ENCODE measurements at places on chromosomes 6 and 20.

- no peak for DNase-seq
Measured at GRCh38 chr6:63492476-63492875, 79.8 kb upstream of the LOC128125822 start.

DNA sequence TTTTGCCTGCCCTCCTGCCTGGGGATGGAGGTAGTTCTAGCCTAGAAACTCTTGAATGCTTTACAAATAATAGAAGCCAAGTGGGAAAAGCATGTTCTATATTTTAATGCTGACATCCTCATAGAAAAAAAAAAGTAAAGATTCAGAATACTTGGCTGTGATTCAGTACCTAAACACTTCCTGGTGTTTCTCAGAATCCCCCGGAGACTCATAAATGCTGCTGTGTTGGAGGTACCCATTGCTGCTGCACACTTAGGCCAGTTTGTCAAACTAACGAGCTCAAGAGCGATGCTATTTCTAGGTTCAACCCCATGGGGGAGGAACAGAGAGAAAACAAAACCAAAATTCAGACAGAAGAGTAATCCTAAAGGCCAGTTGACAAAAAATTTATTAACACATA is 38.8 kb upstream of the ZFP64 start:
- DNase-seq: no peak

- peak; percentile 40 for DNase-seq
Measured at GRCh38 chr6:44221291-44221960, 2.0 kb upstream of the SLC29A1 start.

GRCh38 chr6:42017021-42017643 is 33.2 kb upstream of the TAF8 start:
- DNase-seq: no peak

GRCh38 chr6:116511424-116512110 is at the start of gene CALHM5:
Gene CALHM5, plus strand, starts transcription at chr6:116511639. Its CDS starts 58 bp downstream, at chr6:116511697.
- DNase-seq: no peak

DNA sequence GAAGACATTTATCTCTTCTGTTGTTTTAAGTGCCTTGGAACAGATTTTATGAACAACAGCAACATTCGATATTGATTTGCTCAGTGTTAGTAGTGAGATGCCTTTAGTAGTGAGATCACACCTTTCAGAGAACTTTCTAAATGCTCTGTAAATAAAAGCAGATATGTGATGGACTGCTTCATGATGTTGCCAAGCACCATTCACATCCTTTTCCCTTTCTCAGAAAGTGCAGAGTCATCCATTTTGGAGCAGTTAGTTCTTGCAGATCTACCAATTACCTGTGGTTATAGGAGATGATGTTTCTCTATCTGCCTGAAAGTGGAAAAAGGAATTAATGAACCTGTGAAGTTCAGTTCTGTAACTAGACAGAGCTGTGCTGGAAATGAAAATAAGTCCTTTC is 27.0 kb downstream of the CBFA2T2 start:
- DNase-seq: no peak

DNA sequence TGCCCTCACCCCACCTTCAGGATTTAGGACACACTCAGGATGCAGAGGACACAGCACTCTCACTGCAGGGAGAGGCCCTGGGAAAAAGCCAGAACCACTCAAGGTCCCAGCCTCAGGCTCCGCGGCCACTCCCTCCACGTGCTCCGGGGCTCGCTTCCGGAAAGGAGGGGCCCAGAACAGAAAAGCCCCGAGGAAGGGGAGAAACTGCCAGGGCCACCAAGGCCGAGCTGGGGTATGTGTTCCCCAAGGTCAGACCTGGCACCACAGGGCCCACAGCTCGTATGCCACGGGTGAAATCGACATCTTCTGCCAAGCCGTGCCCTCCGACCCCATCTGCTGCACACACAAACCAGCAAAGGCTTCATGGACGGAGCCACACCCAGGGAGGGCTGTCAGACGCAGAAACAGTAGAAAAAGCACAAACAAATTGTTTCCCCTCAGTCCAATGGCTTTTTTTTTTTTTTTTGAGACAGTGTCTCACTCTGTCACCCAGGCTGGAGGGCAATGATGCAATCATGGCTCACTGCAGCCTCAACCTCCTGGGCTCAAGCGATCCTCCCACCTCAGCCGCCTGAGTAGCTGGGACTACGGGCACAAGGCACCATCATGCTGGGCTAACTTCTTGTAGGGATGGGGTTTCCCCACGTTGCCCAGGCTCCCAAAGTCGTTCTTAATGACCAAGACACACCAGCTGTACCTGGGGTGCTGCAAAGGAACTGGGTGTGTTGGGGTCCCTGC is 33.4 kb downstream of the SLC2A4RG start:
- DNase-seq: no peak

- peak; percentile 26 for DNase-seq
Measured at GRCh38 chr6:84220809-84221409, 6.5 kb downstream of the CEP162 start.

DNA sequence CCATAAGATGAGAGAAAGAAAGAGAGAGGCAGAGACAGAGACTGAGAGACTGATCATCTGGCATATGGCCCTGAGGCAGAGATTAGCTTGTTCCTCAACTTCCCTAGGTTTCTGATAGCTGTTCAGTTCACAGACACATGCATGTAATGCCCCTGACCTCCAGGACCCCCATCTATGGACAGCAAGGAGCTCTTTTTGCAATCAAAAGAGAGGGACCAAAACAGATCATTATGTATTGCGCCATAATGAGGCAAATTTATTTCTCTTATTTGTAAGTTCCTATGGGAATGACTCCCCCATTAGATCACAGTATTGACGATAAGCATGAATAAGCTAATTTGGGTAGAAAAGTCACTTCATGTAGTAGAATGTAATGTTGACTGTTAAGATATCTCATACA is 25.6 kb downstream of the KCNQ5 start:
- no peak for DNase-seq

GRCh38 chr6:56914798-56915658 is 39.9 kb upstream of the BEND6 start:
- peak; percentile 73 for DNase-seq

- DNase-seq: no peak
Measured at GRCh38 chr6:112310439-112311125, 36.5 kb upstream of the RFPL4B start.

DNA sequence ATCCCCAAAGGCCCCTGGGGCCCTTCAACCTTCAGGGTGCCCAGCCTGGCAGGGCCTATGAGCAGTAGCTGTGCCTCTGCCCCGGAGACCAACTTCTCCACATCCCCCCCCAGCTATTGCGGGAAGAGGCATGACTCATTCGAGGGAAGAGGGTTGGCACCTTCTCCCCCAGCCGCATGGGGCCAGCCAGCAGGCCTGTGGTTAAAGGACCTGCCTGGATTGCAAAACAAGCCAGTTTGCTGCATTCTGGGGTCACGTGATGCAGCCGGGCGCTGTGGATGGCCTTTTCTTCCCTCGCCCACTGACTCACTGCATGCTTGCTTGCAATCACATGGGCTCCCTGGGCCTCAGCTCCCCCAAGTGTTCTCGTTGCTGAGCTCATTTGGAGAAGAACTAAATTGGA is 182.5 kb downstream of the MAFB start:
- peak; percentile 59 for DNase-seq

GRCh38 chr6:43310624-43311023 is 2.0 kb upstream of the CRIP3 start:
- no peak for DNase-seq

DNA sequence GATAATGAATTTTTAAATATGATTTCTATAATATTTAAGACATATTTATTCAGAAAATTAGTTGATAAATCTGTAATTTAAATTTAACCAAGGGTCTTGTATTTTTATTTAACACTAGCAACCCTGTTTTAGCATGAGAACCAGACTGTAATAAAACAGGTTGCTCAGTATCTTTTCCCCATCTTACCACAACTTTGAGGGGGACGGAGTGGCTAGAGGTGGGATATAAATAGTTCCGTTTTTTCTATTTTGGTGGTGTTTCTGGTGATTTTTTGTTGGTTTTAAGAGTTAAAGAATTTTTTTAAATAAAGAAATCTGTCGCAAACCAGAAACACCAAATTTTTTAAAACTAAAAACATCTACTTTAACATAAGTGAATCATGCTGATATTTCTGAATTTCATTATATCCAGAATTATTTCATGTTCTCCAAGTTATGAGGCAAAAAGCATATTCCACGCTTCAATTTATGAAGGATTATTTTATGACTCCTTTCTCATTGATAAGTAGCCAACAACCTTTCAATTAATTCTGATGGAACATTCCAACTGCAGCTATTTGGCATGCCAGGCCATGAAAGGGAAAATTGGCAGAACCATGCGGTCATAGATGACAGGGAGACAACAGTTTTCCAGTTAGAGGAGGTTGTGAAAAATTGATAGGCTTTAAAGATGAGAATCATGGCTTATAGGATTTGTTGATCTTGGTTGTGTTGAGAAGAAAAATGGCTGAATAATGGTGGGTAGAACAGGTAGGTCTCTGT is 151.9 kb upstream of the CARMIL1 start:
- DNase-seq: no peak

- no peak for DNase-seq
Measured at GRCh38 chr20:46056027-46056833, 27.2 kb downstream of the SLC12A5 start.

DNA sequence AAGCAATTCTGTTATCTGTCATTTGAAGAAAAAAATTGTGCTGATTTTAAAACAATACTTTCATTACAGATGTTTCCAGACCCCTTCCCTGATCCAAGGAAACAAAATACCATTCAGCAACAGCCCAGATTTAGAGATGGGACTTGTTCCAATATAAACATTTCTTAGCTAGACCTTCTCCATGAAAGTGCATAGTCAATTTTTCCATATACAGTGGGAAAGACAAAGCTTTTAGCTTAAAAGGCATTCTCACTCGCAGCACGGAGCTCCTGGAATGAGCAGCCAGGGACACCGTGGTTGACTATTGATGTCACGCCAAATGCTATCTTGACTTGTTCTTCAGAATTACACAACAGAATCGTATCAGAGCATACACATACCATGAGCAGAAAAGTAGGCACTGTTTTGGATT is 21.5 kb downstream of the LAMA4 start:
- no peak for DNase-seq

DNA sequence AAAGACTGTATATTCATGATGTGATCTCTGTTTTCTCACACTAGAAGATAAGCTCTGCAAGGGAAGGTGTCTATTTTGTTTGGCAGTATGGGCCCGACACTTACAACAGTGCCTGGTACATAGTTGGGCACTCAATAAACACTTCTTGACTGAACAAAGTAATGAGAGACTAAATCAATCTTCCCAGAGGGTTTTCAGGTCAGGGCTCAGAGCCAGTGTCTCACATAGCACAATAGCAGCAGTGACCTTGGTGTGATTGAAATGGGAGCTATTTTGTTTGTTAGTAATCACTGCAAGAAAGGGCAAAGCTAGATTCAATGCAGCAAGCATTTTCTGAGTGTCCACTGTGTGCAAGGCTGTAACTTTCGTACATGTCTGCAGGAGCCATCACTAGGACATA is 26.4 kb upstream of the GCM1 start:
- DNase-seq: no peak

GRCh38 chr20:57088436-57088835 is 178.0 kb downstream of the BMP7 start:
- no peak for DNase-seq

DNA sequence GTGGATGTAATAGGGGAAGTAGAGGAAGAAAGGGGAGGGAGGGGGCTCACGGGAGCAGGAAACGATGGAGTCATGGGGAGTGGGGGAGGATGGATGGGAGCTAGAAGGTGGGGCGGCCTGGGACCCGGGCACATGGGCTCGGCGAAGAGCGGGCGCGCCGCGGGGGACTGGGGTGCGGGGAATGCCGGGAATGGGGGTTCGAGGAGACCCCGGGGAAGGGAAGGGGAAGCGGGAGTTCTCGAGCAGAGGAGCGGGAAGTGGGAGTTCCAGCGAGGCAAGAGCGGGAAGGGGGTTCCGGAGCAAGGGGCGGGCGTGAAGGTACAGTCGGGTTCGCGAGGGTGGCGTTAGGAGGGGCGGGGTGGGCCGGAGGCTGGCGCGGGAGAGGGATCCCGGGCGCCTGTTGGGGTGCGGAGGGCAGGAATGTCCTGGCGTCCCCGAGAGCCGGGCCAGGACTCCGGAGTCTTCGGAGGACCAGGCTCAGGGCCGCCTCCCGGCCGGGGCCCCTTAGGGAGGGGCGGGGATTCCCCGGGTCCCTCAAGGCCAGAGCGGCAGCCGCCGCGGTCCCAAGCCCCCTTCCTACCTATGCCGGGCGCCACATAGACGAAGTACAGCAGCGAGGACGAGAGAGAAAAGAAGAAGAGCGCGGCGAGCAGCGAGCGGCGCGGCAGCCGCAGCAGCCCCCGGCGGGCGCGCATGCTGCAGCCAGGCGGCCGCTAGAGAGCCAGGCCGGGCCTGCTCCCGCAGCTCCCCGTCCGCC is 504 bp downstream of the B4GALT5 start:
- no peak for DNase-seq

- no peak for DNase-seq
Measured at GRCh38 chr20:40278673-40279072, 410.4 kb downstream of the MAFB start.

GRCh38 chr6:125611573-125612344 is 137.7 kb upstream of the HEY2 start:
- peak; percentile 28 for DNase-seq

DNA sequence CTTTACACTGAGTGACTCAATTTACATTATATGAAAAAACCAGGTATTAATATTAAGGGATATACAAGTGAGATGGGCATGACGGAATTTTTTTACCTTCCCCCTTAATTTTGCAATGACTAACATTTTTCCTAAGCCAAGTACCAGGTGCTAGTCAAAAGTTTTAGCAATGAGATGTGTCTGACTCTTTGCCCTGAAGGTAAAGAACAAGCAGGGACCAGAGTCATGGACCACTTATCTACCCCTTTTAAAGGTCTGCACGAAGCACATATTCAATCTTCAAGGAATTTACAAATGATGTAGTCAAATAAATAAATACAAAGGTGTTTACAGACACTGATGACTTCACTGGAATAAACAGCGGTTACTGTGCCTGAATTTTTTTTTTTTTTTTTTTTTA is 1.4 kb downstream of the GLO1 start:
- DNase-seq: no peak

DNA sequence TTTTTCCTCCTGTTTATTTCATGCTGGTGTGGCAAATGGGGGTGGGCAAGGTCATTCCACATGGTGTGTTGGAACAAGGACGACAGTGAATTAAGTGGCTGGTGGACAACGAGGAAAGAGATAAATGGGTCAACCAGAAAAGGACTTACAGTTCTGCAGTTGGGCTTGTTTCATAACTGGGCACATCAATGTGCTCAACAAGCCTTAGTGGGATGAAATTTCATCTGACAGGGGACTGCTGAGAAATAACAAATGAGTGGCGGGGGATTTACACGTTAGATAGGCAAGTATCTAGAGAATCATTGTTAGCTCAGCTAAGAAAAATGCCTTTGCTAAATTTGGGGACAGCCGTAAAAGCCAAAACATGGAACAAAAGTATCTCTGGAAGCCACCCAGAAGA is 163.6 kb downstream of the NRN1 start:
- DNase-seq: no peak
